ENCODE measurements at places on chromosomes 1 and 21. TPM values are rescaled to one million over a fixed set of nuclear protein-coding genes. Genes with fewer than 3 reads are reported as not detected.
A peak's percentile ranks its signal among the peaks of the same experiment; 100 is the strongest.

The LMX1A gene
- total RNA-seq, result not detected

The PCSK9 gene
- 0.06 TPM for total RNA-seq

The TSNAX gene
- total RNA-seq, result 27.4 TPM

The PPFIA4 gene
- 2.1 TPM for total RNA-seq

The GALNT2 gene
- total RNA-seq, result 36.7 TPM

The KCNJ9 gene
- total RNA-seq, result not detected

The DMRTA2 gene
- total RNA-seq, result not detected

The DYRK3 gene
- total RNA-seq, result 24.1 TPM

The VCAM1 gene
- total RNA-seq, result not detected

GRCh38 chr1:244100704-244101453 is 49.8 kb downstream of the ZBTB18 start:
- peak; percentile 77 for DNase-seq

- no peak for DNase-seq
These were observed 114.6 kb downstream of the IER5 start for GRCh38 chr1:181202986-181203555.

DNA sequence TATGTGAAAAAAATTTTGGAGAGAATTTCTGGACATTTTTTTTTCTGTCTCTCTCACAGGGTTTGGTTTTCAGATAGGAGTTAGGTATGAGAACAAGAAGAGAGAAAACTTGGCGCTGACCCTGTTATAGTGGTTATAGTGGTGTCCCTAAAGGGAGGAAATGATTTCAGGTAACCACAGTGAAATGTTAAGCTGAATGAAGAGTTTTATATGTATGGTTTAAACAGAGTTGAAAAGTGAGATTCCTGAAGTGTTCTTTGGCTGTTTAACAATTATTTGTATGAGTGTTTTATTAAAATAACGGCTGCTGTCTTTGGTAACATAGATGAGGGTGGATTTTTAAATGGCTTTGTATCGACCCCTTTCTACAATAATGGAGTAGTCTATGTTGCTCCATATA is 6.3 kb downstream of the RBM15 start:
- no peak for DNase-seq

DNA sequence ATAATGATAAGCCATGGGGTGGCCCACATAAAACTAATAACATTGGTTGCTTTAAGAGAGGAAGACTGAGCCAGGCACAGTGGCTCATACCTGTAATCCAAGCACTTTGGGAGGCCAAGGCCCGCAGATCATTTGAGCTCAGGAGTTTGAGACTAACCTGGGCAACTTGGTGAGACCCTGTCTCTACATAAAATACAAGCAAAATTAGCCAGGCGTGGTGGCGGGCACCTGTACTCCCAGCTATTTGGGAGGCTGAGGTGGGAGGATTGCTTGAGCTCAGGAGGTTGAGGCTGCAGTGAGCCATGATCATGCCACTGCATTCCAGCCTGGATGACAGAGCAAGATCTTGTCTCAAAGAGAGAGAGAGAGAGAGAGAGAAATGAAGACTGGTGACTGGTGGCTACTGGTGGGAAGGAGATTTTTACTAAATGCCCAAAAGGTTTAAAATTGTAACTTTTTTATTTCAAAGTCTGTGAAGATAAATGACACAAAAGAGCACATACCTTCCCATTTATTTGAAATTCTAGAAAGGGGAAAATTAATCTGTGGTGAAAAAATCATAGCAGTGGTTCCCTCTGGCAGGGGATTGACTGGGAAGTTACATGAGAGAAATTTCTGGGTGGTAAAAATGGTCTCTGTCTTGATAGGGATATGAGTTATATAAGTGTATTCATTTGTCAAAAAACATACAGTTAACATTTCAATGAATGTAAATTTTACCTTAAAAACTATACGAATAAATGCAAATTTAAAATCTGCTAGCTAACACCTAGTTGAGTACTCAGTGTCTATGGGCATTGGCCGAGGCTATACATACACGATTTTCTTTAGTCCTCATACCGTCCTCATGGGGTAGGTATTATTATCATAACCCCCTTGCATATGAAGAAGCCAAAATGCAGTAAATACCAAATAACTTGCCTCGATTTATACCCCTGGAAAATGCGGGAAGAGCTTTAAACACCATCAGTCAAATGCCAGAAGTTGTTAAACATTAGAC is 2.2 kb upstream of the NBPF1 start:
- no peak for DNase-seq

GRCh38 chr1:171195767-171196166 is 10.7 kb downstream of the FMO2 start:
- no peak for DNase-seq

GRCh38 chr21:45129189-45129923 is 55.0 kb downstream of the ADARB1 start:
- peak; percentile 66 for DNase-seq

GRCh38 chr21:45031571-45032191 is 42.7 kb upstream of the ADARB1 start:
- no peak for DNase-seq

- no peak for DNase-seq
These were observed 139.2 kb downstream of the CASZ1 start for GRCh38 chr1:10657088-10657847.

- DNase-seq, result no peak
These were observed 82.9 kb upstream of the CACYBP start for GRCh38 chr1:174916846-174917245.

DNA sequence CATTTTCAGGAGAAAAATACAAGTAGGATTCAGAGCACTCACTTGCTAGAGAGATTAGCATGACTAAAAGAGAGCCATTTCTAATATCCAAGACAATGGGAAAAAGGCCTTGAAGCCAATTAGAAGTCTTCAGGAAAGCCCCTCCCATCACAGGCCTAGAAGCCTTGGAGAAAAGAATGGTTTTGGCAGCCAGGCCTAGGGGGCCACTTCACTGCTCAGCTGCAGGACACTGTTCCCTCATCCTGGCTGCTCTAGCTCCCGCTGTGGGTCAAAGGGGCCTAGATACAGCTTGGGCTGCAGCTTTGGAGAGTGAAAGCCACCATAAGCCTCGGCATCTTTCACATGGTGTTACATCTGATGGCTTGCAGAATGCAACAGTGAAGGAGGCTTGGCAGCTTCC is 62.8 kb downstream of the RGS4 start:
- no peak for DNase-seq

- DNase-seq, result peak; percentile 49
These were observed 19.4 kb downstream of the NADK start for GRCh38 chr1:1758692-1759455.

DNA sequence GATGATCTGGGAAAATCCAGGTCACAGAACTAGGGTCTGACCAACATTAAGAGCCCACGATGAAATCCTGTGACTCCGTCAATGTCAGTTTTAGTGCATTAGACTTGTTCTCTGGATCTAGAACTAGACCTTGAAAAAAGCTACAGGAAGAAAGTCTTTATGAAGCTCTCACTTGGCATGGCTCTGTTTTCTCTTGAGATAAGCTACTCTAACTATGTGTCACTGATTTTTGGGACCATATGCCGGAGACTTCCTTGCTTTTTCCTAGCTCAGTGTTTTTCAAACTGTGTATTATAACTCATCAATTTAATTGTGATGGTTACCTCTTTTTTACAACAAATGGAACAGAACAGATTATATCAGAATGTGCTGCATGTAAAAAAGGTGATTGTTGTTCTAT is 379.7 kb upstream of the DAB1 start:
- no peak for DNase-seq

- no peak for DNase-seq
These were observed 3.1 kb upstream of the VWA1 start for GRCh38 chr1:1432274-1432950.

Data from G401 (cell line).